ENCODE measurements at places on chromosomes 5 and 9.

- DNase-seq = peak; percentile 43
These were observed 2.2 kb downstream of the HSD17B3 start for GRCh38 chr9:96299823-96300222.

GRCh38 chr5:12323637-12324229 lies 419.5 kb upstream of the CTNND2 start:
- no peak for DNase-seq

DNA sequence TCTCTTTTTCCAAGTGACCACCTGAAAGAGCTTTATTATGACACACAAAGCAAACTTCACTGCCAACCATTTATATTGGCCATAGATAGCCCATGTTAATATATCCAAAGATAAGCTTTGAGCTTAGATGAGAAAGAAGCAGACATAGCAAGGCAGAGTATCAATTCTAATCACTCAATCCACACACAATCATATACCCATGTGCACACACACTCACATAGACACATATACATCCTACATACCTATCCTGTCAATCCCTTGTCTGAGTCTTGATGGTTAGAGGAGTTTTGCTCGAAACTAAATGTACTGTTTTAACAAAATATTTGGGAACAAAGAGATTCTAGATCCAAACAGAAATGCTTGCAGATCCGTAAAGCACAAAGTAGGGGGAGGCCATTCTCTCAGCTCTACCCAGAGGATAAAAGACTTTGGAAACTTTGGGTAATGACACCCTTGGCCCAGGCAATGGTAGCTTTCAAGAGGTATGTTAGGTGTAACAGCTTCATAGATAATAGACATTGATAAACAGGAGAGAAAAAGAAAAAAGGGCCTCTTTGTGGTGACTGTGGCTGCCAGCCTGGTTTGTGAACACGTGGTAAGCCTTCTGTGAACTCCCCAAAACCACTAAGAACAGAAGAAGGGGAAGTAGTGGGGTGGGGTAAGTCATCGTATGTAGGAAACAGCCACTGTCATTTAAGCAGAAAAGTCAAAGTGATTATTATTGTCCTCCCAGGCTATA lies 121.6 kb downstream of the TLR4 start:
- no peak for DNase-seq

GRCh38 chr5:390623-391491 lies 52.1 kb upstream of the EXOC3 start:
- no peak for DNase-seq

DNA sequence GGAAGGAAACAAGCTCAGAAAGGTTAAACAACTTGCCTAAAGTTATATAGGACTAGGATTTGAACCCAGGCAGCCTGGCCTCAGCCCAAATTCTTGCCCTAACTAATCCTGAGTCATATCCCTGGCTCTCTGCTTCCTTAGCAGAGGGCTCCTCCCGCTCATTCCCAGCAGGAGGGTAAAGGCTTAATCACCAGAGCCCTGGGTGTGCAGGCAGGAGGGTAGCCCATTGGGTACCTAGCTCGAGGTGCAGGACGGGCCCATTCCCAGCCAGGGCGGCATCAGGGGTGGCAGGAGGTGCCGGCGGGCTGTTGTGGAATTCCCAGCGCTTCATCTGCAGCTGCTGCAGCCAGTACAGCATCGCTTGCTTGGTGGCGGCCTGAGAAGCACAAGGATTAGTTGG lies 3.9 kb downstream of the TBC1D2 start:
- peak; percentile 80 for DNase-seq

All from fibroblast of skin of right quadriceps (primary cell).